ENCODE measurements at places on chromosomes 7 and 10. TPM values are rescaled to one million over a fixed set of nuclear protein-coding genes. Genes with fewer than 3 reads are reported as not detected.

PLAU gene
- total RNA-seq, result 1.6 TPM

MMD2 gene
- total RNA-seq, result not detected

CASP2 gene
- 36.7 TPM for total RNA-seq

CRTAC1 gene
- not detected for total RNA-seq

HMX3 gene
- total RNA-seq, result 0.33 TPM

DNMBP gene
- total RNA-seq, result 15.4 TPM

PDK4 gene
- 2.3 TPM for total RNA-seq

PON1 gene
- not detected for total RNA-seq

ELFN1 gene
- 0.30 TPM for total RNA-seq

AASS gene
- total RNA-seq, result 2.4 TPM

All from natural killer cell (primary cell).